Activated gamma-delta T cell (primary cell): ENCODE measurements at places on chromosomes 4 and X.

- no peak for DNase-seq
These were observed 2.6 kb upstream of the PRPS1 start for GRCh38 chrX:107625739-107626138.

DNA sequence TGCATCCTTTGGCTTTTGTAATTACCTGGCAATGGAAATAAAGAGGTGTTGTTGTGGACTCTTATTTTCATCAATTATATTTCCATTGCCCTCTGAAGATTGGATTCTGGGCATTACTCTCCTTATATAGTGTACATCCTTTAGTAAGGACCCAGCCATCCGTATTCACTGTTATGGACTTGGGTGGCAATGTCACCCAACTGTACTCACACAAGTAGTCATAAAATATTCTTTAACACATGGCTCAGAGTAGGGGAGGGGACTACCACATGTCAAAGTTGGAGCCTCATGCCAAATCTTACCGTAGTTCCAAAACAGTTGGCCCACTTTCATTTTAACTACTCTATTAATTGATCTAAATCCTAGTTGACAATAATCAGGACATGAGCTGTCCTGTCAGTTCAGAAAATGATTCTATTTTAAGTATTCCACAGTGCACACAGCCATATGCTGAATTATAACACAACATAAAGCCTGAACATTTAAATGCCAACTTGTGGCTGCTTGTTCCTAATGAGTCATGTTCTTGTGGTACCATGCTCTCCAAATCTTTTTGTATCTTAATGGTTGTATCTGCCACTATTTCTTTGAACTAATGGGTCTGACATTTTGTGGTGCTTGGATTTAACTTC is 4.9 kb downstream of the FRAS1 start:
- DNase-seq = no peak

- no peak for DNase-seq
These were observed 66.3 kb upstream of the C1QTNF7 start for GRCh38 chr4:15361529-15361928.

DNA sequence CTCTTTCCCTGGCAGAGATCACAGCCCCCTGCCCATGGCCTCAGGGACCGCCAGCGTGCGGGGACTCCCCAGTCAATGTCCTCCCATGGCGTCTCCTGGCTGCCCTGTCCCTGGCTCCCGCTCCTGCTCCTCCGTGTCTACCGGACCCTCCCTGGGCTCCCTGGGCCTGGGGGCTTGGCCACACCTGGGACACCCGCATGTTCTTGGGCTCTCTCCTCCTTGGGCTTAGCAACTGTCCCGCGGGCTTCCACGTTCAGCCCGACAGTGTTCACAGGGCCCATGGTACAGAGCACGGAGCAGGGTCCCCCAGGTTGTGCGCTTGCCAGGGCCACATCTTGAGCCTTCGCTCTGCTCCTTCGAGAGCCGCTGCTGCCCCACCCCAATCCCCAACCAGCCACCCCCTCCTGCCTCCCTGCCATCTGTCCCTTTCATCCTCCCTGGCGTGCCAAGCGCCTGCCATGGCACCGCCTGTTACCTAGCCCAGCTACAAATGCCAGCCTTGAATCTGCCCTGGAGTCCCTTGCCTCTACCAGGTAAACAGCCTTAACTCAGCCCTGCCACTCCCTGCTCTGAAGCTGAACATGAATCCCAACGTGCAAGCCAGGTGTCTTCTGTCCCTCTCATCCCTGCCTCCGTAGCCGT is 3.9 kb downstream of the AVPR2 start:
- DNase-seq = no peak

- no peak for DNase-seq
These were observed 38.6 kb upstream of the AMELX start for GRCh38 chrX:11254417-11255109.

GRCh38 chrX:56783450-56783831 is 54.4 kb downstream of the NBDY start:
- DNase-seq = no peak

DNA sequence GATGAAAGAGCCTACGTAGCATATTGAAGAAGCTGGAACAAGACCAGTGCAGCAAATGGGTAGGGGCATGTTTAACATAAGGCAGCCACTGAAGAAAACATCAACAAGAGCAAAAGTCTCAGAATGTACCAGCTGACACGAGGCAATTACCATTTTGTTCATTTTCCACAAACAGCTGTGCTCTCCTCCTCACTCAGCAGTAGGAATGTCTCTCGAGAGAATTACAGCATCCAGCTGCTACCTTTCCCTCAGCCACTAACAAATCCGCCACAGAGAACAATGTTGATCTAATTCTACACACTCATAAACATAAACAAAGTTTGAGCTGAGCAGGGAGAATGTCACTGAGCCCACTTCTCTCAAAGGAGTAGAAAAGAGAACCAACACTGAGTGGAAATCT is 68.0 kb downstream of the OPHN1 start:
- no peak for DNase-seq

GRCh38 chr4:72314869-72315268 is 254.2 kb downstream of the ADAMTS3 start:
- no peak for DNase-seq

- DNase-seq = peak; percentile 4
These were observed 126.8 kb upstream of the CXorf66 start for GRCh38 chrX:140092121-140092520.

- DNase-seq = no peak
These were observed 15.0 kb downstream of the C4orf33 start for GRCh38 chr4:129110931-129111330.

GRCh38 chr4:152382057-152382785 is 153.7 kb downstream of the FBXW7 start:
- DNase-seq = no peak
